CD4-positive, CD25-positive, alpha-beta regulatory T cell (primary cell): ENCODE measurements at places on chromosomes 2 and 18. TPM values are rescaled to one million over a fixed set of nuclear protein-coding genes. Genes with fewer than 3 reads are reported as not detected.

The SLC39A10 gene
- 66.3 TPM for total RNA-seq

The TCF7L1 gene
- total RNA-seq, result not detected

The CFAP65 gene
- total RNA-seq, result not detected

The ALPI gene
- total RNA-seq, result not detected

- no peak for DNase-seq
- no peaks in the 10 kb centered on the region for H3K27me3 ChIP-seq
- no peaks in the 10 kb centered on the region for H3K36me3 ChIP-seq
- H3K4me3 ChIP-seq, result peak overlapping the region; percentile 37
- H3K4me1 ChIP-seq, result peaks cover 65% of the 10 kb centered on the region
Measured at GRCh38 chr2:134671513-134671912, 47.3 kb downstream of the TMEM163 start.

DNA sequence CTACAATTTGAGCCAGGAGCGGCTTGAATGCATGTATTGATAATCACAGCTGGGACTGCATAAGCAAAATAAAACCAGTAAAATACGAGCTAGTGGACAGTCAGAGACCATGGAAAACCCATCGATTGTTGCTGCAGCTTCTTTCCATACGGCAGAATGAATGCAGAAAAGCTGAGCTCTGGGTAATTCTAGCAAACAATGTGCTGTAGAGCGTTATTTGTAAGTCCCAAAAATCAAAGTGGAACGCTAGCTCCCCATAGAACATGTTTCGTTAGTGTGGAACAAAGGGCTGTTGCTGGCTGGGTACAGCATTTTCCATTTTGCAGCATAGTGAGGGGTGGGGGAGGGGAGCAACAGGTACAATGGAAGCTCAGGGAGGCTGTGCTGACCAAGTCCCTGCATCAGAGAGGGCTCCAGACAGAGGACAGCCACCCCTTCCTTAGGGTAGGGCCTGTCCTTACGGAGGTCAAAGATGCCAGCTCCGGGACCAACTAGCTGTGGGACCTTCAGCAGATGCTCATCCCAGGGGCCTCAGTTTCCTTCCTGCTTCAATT lies 74.1 kb downstream of the BOD1L2 start:
- no peak overlapping the region for H3K27ac ChIP-seq
- H3K27me3 ChIP-seq, result no peaks in the 10 kb centered on the region
- no peak for DNase-seq
- no peak overlapping the region for H3K4me3 ChIP-seq
- no peaks in the 10 kb centered on the region for H3K4me1 ChIP-seq
- no peaks in the 10 kb centered on the region for H3K36me3 ChIP-seq

GRCh38 chr18:46452820-46453219 lies 204.2 kb downstream of the LOXHD1 start:
- H3K36me3 ChIP-seq, result no peaks in the 10 kb centered on the region
- H3K27ac ChIP-seq, result no peak overlapping the region

GRCh38 chr2:11042841-11043240 lies 112.4 kb upstream of the SLC66A3 start:
- no peaks in the 10 kb centered on the region for H3K36me3 ChIP-seq
- no peak for DNase-seq
- no peak overlapping the region for H3K4me3 ChIP-seq
- peaks cover 13% of the 10 kb centered on the region for H3K27me3 ChIP-seq
- no peaks in the 10 kb centered on the region for H3K4me1 ChIP-seq

GRCh38 chr18:79580498-79581171 lies 99.0 kb upstream of the CTDP1 start:
- H3K27ac ChIP-seq, result no peak overlapping the region
- no peak overlapping the region for H3K4me3 ChIP-seq
- no peak for DNase-seq
- H3K36me3 ChIP-seq, result no peaks in the 10 kb centered on the region
- H3K4me1 ChIP-seq, result no peaks in the 10 kb centered on the region

DNA sequence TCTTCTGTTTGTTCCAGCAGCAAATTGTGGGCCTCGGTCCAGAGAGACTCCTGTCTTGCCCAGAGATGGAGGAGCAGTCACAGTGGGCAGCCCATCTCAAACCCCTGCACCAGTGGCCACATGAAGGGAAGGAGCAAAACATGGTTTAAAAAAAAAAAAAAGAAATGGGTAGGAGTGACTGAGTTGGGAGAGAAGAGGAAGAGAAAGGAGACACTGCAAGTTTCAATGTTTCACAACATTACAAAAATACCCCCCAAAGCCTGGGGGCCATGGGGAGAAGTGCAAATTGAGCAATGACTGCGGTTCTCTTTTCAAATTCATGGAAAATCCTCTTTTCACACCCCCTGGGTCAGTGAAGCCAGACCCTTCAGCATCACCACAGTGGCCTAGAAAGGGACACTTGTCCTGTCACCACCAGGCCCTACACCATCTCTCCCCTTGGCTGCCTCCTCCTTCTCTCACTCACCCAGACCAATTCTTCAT lies 117.1 kb downstream of the ZFP36L2 start:
- no peak for DNase-seq
- no peak overlapping the region for H3K4me3 ChIP-seq
- H3K36me3 ChIP-seq, result no peaks in the 10 kb centered on the region
- H3K27ac ChIP-seq, result no peak overlapping the region
